ENCODE measurements at places on chromosomes 12 and 14. TPM values are rescaled to one million over a fixed set of nuclear protein-coding genes. Genes with fewer than 3 reads are reported as not detected.

DNA sequence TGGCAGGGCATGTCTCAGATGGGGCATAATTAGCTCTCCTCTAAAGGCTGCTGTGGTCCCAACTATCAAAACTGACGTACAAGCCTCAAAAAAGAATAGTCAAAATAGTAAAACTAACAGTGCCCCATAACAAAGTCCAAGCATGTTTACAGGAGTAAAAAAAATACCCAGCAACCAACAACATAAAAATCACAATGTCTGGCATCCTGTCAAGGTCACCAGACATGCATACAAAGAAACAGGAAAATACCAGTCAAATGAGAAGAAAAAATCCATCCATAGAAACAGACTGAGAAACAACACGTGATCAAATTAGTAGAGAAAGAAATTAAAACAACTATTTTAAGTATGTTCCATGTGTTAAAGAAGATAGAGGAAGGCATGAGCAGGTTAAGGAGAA is 131.2 kb upstream of the C14orf180 start:
- no peak overlapping the region for H3K27ac ChIP-seq
- no peaks in the 10 kb centered on the region for H3K36me3 ChIP-seq
- H3K4me3 ChIP-seq, result no peak overlapping the region
- no peaks in the 10 kb centered on the region for H3K27me3 ChIP-seq

DNA sequence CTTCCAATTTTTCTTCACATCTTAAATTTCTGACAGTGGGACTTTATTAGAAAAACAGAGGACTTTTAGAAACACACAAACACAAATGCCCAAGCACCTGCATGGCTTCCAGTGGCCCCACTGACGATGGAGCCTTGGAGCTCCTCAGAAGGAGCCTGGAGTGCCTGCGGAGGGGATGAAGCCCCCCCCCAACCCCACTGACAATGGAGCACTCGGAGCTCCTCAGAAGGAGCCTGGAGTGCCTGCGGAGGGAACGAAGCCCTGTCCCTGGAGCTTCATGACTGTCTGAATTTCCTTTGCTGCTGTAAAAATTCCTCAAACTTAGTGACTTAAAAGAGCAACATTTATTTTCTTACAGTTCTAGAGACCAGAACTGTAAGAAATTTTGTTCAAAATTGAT is 80.1 kb upstream of the VRK1 start:
- H3K36me3 ChIP-seq, result no peaks in the 10 kb centered on the region
- H3K27ac ChIP-seq, result no peak overlapping the region
- no peaks in the 10 kb centered on the region for H3K4me1 ChIP-seq
- peak; percentile 19 for DNase-seq
- H3K4me3 ChIP-seq, result no peak overlapping the region

GRCh38 chr12:14937689-14938088 is 648 bp downstream of the ERP27 start:
- no peaks in the 10 kb centered on the region for H3K36me3 ChIP-seq
- no peaks in the 10 kb centered on the region for H3K27me3 ChIP-seq
- H3K4me1 ChIP-seq, result peaks cover 7% of the 10 kb centered on the region
- no peak overlapping the region for H3K27ac ChIP-seq
- no peak for DNase-seq
- no peak overlapping the region for H3K4me3 ChIP-seq

DNA sequence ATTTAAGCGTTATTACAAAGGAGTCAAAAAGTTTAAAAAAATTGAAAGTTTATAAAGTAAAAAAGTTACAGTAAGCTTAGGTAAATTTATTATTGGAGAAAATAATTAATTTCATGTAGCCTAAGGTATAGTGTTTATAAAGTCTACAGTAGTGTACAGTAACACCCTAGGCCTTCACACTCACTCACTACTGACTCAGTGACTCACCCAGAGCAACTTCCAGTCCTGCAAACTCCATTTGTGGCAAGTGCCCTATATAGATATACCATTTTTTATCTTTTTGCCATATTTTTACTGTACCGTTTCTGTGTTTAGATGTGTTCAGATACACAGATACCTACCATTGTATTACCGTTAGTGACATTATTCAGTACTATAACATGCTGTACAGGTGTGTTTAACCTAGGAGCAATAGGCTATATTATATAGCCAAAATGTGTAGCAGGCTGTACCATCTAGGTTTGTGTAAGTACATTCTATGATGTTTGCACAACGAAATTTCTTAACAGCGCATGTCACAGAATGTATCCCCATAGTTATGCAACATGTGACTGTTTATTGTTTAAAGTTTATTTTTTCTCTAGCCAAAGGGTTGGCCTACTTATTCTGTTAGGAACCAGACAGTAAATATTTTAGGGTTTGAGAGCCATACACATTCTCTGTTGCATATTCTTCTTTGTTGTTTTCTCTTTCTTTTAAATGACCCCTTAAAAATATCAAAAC is 155.5 kb downstream of the PCNX1 start:
- no peak overlapping the region for H3K27ac ChIP-seq
- no peaks in the 10 kb centered on the region for H3K4me1 ChIP-seq
- no peak for DNase-seq

GRCh38 chr14:39043352-39043943 is 59.6 kb downstream of the SEC23A start:
- no peaks in the 10 kb centered on the region for H3K4me1 ChIP-seq
- peaks cover 1% of the 10 kb centered on the region for H3K36me3 ChIP-seq
- DNase-seq, result no peak
- no peaks in the 10 kb centered on the region for H3K27me3 ChIP-seq

DNA sequence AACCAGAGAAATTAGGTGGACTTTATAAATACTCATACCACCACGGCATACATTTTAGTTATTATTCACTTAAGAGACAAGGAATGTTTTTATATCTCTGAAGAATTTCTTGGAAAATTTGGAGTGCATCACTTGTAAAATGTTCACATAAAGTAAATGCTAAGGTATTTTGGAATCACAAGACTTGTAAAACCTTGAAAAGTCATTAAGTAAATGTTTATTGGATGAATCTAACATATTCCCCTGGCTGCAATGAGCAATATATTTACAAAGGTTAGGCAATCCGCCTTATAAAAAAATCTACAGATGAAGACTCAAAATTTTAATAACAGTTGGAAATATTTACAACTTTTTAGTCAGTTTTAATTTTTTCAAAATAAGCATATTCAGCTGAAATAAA is 287.4 kb upstream of the ALG10 start:
- no peaks in the 10 kb centered on the region for H3K4me1 ChIP-seq
- H3K27ac ChIP-seq, result no peak overlapping the region
- no peaks in the 10 kb centered on the region for H3K27me3 ChIP-seq
- no peak for DNase-seq
- no peak overlapping the region for H3K4me3 ChIP-seq
- H3K36me3 ChIP-seq, result no peaks in the 10 kb centered on the region

DNA sequence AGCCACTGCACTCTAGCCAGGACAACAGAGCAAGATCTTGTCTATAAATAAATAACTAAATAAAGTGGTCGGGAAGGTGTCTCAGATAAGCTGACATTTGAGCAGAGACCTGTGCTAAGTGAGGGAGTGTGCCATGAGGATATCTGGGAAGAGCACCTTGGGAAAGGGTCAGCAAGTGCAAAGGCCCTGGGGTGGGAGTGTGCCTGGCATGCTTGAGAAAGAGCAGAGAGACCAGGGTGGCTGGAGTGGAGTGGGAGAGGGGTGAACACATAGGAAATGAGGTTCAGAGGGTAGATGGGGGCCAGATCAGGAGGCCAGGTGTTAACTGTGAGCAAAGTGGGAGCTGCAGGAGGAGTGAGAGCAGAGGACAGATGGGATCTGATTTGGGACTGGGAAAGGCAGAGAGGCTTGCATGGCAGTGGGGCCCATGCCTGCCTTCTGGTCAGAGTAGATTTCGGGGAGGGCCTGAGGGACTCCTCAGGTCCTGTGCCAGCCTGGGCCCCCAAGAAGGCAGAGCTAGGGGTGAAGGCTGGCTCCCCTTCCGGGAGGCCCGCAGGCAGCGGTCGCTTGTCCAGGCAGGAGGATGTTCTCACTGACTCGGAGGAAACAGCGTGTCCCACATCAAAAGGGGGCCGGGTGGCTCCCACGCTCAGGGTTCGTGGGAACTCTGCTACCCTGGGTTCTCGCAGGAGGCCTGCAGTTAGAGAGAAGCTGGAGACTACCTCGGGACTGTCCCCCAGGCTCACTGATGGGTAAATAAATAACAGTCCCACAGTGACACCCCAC is 32.6 kb downstream of the DTX1 start:
- H3K36me3 ChIP-seq, result no peaks in the 10 kb centered on the region
- no peak overlapping the region for H3K27ac ChIP-seq
- peaks cover 9% of the 10 kb centered on the region for H3K4me1 ChIP-seq
- no peak overlapping the region for H3K4me3 ChIP-seq

GRCh38 chr14:70832561-70833305 is 23.4 kb upstream of the MAP3K9 start:
- DNase-seq, result no peak
- H3K4me3 ChIP-seq, result no peak overlapping the region
- H3K36me3 ChIP-seq, result no peaks in the 10 kb centered on the region
- no peaks in the 10 kb centered on the region for H3K27me3 ChIP-seq
- no peak overlapping the region for H3K27ac ChIP-seq

GRCh38 chr12:9642606-9643265 is 26.8 kb upstream of the CLEC2D start:
- no peaks in the 10 kb centered on the region for H3K4me1 ChIP-seq
- no peaks in the 10 kb centered on the region for H3K27me3 ChIP-seq
- H3K27ac ChIP-seq, result no peak overlapping the region
- no peak overlapping the region for H3K4me3 ChIP-seq
- H3K36me3 ChIP-seq, result no peaks in the 10 kb centered on the region

DNA sequence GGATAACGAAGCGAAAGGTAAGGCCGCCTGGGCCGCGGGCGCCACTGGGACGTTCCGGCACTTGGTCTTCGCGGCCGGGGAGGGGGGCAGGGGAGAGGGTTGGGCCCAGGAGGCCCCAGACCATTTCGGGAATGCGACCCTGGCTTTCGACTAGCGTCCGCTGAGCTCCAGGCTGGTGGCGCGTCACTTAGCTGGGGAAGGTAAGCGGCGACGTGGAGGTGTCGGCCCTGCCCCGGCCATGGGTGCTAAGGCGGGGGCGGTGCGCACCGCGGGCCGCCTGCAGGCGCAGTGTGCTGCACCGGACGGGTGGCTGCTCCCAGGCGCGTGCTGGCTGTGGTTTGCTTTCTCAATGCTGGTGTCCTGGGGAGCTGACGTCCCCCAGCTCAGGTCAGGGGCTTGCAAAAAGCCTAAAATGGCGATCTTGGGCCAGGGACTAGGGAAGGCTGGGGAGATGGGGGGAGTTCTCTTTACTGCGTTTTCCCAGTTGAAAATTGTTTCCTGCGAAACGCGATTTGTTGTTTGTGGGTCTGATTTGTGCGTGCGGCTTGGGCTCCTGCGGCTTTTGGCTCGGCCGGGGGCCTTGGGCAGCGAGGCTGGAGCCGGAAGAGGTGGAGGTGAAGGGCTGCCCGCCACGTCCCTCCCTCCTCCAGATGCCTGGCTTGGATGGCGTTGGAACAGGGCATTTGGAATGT is 1.2 kb downstream of the HOXC10 start:
- no peak overlapping the region for H3K4me3 ChIP-seq
- no peak overlapping the region for H3K27ac ChIP-seq
- DNase-seq, result no peak
- peaks cover 20% of the 10 kb centered on the region for H3K4me1 ChIP-seq

DNA sequence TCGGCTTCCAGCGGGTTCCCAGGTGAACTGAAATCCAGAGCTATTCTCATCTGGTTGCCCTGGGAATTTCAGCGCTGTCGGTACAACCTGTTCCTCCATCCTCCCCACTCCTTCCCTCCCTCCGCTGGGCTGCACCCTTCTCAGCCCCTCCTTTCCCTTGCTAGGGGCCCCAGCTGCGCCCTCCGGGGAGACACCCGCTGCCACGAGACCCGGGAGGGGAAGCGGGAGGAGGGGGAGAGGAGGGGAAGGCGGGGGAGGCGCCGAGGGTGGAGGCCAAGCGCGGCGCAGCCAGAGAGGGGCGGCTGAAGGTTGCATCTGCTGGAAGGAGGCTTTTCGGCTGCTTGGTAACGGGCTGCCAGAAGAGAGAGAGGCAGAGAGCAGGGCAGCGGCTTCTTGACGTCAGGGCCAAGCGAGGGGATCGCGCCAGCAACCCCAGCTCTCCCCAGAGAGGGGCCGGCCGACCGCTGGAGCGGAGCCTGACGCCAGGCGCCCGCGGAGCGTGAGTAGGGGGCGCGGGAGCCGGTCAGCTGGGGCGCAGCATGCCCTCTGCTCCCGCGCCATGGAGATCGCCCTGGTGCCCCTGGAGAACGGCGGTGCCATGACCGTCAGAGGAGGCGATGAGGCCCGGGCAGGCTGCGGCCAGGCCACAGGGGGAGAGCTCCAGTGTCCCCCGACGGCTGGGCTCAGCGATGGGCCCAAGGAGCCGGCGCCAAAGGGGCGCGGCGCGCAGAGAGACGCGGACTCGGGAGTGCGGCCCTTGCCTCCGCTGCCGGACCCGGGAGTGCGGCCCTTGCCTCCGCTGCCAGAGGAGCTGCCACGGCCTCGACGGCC is at the start of gene KCNA5:
Gene KCNA5, plus strand, starts transcription at position 291 of the 831 bp plus-strand sequence. Its CDS starts 269 bp downstream, at position 560.
- DNase-seq, result peak; percentile 77
- H3K27me3 ChIP-seq, result no peaks in the 10 kb centered on the region
- peak within 1 kb of the TSS; percentile 38 for H3K4me3 ChIP-seq
- H3K4me1 ChIP-seq, result peaks cover 30% of the 10 kb centered on the region

GRCh38 chr14:38799671-38800070 is 303.4 kb downstream of the SEC23A start:
- DNase-seq, result no peak
- H3K27ac ChIP-seq, result no peak overlapping the region
- H3K27me3 ChIP-seq, result no peaks in the 10 kb centered on the region
- H3K36me3 ChIP-seq, result no peaks in the 10 kb centered on the region
- H3K4me3 ChIP-seq, result no peak overlapping the region

DNA sequence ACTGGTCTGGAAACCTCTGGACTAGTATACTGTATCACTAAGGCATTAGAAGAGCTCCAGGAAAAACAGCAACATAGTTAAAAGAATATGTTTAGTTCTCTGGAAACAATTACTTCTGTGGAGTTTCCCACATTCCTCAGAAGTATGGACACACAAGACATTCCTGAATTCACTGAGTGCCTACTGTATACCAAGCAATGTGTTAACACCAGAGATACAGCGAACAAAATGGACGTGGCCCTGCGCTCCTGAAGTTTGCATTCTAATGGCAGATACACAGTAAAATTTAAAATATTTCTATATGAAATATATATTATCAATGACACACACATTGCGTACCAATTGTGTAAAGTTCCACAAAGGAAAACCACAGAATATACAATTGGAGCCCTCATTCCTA is 1.1 kb downstream of the ANGEL1 start:
- H3K4me3 ChIP-seq, result peak overlapping the region; percentile 89
- peaks cover 13% of the 10 kb centered on the region for H3K36me3 ChIP-seq
- no peaks in the 10 kb centered on the region for H3K27me3 ChIP-seq
- H3K4me1 ChIP-seq, result peaks cover 11% of the 10 kb centered on the region
- no peak for DNase-seq

DNA sequence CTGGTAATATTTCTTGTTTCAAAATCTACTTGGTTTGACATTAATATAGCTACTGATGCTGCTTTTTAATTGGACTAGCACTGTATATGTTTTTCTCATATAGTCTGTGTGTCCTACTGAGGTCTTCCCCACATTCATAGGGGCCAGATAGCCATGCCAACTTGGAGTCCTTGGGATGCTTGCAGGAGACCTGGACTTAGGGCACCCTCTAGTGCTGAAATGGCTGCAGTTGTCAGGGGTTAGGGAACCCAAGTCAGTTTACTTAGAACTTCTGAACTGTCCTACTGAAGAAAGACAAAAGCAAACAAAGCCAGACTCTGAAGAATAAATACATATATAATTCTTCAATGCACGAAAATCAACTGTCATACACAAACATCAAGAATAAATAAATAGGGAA is 279.9 kb upstream of the SYT1 start:
- H3K27ac ChIP-seq, result no peak overlapping the region
- no peak overlapping the region for H3K4me3 ChIP-seq
- no peaks in the 10 kb centered on the region for H3K36me3 ChIP-seq
- DNase-seq, result no peak
- H3K4me1 ChIP-seq, result no peaks in the 10 kb centered on the region

NPFF gene
- total RNA-seq, result not detected

SIX6 gene
- not detected for total RNA-seq

CISTR gene
- not detected for total RNA-seq

All from sigmoid colon (tissue), 7 donors.